ENCODE measurements at places on chromosomes 3 and 15. TPM values are rescaled to one million over a fixed set of nuclear protein-coding genes. Genes with fewer than 3 reads are reported as not detected.

DNA sequence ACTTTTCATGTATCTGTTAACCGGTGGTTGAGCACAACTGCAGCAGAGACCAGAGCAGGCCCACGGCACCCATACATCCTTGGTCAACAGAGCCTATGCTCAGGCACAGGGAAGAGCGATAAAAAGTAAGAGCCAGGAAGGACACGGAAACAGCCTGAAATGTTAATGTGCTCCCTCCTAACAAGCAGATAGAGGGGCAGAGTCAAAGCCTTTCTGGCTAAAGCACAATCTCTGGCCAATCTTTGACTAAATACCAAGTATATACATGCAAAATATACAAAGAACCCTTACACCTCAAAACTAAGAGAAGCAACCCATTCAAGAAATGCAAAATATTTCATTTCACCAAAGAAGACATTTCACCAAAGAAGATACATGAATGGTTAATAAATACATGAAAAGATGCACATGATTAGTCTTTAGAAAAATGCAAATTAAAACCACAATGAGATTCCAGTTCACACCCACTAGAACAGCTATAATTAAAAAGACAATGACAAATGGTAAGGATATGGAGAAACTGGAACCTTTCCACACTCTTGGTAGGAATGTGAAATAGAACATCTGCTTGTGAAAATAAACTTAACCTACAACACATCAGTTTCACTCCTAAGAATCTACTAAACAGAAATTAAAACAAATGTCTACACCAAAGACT is 88.0 kb downstream of the OSBPL10 start:
- DNase-seq, result peak; percentile 66

GRCh38 chr3:48276911-48277641 is 36.2 kb downstream of the ZNF589 start:
- no peak for DNase-seq

GRCh38 chr15:79130535-79131130 is 40.1 kb upstream of the RASGRF1 start:
- DNase-seq, result no peak

The NPAP1 gene
- total RNA-seq, result not detected

All from Caki2 (cell line).